Activated CD4-positive, alpha-beta T cell treated with anti-CD3 and anti-CD28 coated beads, Interleukin-2, amount 50 U/mL, for 16 hours (primary cell): ENCODE measurements at places on chromosomes 3 and 15.

- no peak for DNase-seq
Observed at GRCh38 chr15:98151096-98151495, 190.6 kb downstream of the ARRDC4 start.

GRCh38 chr15:89395996-89396395, 61.4 kb upstream of the POLG start:
- no peak for DNase-seq

- no peak for DNase-seq
Observed at GRCh38 chr3:181555681-181556080, 156.0 kb upstream of the SOX2 start.

DNA sequence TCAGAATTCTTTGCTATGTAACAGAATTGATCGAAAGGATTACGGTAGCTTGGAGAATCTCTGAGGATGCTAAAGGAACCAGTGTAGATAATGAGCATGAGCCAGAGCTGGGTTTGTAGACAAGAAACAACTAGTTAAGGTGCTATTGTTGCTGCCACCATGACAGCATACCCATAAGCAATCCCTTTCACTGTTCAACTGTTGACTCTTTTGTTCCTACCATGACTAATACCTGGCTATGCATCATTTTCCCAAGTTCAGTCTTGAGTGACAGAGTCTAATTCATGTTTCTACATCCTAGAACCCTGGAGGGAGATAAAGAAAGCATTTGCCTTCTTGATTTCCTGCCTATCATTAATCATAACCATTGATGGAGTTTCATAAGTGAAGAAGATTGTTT, 600.3 kb downstream of the OTOL1 start:
- DNase-seq: no peak

GRCh38 chr3:195613468-195614069, 29.8 kb upstream of the APOD start:
- no peak for DNase-seq

- no peak for DNase-seq
Observed at GRCh38 chr3:108183181-108183580, 39.0 kb downstream of the IFT57 start.

DNA sequence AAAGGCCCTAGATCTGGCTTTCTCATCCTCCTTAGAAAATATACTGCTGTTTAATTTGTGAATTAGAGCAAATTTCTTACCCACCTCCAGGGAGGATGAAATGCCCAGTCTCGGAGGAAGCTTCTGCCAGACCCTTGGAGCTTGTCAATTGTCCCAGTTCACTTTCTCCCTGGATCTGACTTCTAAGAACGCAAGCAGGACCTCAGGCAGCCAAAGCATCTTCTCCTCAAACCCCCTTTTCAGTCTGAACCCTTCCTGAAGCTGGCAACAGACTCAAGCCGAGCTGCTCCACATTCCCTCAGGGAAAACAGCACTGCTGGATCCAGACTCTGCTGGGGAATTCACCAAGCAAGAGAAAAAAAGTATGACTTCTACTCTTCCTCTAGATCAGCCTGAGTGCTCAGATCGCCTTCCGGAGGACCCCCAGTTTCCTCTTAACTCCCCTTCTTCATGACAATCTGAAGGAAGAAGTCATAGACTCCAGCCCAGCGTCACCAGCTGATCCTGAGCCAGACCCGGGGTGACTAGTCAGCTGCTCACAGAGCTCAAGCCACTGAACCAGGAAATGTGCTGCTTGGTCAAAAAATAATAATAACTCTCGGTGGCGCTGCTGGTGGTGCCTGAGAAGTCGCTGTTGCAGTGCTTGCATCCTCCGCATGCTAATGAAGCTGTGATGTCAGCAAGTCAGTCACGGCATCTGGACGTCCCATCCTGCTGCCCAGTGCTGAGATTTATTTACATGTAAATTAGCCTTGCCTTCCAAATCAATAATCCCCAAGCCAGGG, at the start of gene PRICKLE2:
TSS of gene PRICKLE2 (minus strand) at position 641 of the 785 bp plus-strand sequence. CDS start 26,539 bp downstream, outside the sequence.
- no peak for DNase-seq

DNA sequence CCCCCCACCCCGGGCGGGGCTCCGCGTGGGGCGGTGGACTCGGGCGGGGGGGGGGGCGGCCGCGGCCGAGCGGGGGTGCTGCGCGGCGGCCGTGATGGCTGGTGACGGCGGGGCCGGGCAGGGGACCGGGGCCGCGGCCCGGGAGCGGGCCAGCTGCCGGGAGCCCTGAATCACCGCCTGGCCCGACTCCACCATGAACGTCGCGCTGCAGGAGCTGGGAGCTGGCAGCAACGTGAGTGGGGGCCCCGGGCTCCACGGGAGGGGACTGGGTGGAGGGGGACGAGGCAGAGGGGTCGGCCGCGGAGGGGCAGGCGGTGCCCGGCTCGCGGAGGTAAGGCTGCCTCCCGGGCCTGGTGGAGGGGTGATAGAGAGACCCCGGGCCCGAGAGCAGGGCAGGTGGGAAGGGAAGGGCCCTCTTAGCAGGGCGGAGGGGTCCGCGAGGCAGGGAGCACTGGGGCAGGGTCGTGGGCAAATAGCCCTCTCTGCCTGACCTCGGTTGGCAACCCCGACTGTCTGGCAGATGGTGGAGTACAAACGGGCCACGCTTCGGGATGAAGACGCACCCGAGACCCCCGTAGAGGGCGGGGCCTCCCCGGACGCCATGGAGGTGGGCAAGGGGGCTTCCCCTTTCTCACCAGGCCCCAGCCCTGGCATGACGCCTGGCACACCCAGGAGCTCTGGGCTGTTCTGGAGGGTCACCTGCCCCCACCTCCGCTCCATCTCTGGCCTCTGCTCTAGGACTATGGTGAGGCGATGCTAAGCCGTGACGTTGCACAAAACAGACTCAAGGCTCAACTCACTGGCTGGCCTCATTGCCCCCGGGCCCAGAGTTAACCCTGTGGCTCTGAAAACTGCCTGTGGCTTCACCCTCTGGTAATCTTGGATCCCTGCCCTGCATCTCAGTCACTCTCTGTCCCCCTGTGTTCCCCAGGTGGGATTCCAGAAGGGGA, at the start of gene ECE2:
TSS of gene ECE2 (plus strand) at position 62 of the 950 bp plus-strand sequence. CDS start at position 194, 132 bp downstream.
- DNase-seq: no peak

DNA sequence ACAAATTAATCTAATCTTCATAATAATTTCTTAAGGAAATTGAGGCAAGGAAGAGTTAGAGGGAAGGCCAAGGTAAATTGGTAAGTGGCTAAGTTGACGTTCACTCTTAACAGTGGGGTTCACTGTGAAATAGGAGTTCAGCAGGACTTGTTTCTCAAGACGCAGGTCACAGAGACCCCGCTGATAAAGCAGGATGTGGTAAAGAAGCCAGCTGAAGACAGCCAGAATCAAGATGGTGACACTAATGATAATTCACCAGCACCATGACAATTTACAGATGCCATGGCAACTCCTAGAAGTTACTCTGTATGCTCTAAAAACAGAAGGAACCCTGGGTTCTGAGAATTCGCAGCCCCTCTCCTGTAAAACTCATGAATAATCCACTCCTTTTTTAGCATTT, 100.1 kb upstream of the CTDSPL start:
- DNase-seq: no peak

DNA sequence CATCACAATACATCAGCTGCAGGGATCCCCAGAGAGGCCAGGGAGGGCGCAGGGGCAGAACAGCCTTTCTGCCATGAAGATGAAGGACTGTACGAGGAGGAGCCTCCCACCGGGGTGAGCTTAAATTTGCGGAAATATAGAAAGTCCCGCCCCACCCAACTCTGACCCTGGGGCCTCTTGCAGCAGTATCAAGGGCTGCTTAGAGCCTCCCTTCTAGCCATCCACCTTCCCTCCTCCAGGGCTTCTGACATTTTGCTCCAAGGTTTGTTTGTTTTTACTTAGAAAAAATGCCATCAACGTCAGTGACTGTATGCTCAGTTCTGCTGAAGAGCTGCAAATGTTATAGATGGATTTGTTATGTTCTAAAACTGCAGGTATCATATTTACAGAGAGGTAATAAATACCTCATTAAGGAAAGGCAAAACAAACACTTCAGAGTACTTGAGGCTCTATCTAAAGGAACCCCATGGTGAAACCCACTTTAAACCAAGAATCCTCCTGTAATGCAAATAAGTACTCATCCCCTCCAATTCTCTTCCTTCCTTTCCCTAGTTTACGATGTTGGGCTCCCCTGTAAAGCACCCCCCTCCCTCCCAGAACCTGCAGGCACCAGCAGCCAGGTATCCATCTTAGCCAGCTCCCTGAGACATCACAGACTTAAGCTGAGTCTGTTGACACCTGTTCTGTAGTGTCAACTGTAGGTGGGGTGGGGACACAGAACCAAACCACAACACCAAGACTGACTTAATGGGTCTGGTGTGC, 30.5 kb downstream of the RFTN1 start:
- DNase-seq: no peak

DNA sequence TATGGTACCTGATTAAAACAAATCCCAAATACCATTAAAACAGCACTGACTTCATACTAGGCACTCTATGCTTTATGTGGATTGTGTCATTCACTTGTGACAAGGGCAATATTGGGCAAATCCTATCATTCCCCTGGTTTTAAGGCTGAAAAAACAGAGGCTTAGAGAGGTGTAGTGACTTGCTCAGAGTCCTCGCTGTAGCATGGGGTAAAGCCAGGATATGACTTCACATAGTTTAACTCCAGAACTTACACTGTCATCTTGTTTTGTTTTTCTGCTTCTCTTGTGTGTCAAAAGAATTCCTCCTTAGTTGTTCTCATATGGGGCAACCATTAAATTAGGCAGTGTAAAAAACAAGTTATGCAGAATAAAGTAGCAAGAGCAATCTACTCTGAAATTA, 40.3 kb upstream of the ICE2 start:
- no peak for DNase-seq

DNA sequence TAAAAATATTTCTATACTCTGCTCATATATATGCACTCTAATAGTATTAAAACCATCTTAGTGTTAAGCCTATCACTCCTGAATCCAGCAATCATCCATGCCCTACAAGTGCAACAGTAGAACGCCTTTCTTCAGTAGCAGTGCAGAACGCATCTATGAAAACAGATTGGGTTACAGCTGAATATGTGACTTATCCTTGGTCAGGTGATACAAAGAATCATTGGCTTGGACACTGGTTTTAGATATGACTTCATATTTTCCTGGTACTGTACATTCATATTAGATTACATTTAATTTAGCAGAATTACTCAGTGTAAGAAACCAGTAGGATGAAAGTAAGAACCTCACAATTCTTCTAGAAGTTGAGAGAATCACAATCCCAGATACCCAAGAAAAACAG, 43.3 kb downstream of the ZNF106 start:
- DNase-seq: no peak

- DNase-seq: no peak
Observed at GRCh38 chr3:128315313-128315712, 151.4 kb downstream of the DNAJB8 start.

GRCh38 chr3:148950806-148951205, 40.5 kb upstream of the GYG1 start:
- no peak for DNase-seq

DNA sequence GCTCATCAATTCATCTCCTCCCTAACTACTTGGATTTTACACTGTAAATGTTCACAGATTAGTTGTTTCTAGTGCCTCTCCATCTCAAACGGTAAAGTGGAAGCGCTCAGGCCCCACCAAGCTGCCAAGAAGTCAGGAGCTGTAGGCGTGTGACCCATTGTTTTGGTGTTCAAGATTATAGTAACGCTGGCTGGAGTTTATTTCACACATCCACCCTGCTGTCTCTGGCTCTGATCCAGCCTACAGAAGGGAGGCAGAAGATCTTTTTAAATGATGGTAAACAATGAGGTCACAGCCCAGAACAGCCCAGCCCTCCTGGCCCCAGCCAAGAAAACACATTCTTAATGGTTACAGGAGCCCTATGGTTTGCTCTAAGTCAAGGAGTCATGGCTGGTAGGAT, 25.7 kb upstream of the GALNT15 start:
- no peak for DNase-seq

DNA sequence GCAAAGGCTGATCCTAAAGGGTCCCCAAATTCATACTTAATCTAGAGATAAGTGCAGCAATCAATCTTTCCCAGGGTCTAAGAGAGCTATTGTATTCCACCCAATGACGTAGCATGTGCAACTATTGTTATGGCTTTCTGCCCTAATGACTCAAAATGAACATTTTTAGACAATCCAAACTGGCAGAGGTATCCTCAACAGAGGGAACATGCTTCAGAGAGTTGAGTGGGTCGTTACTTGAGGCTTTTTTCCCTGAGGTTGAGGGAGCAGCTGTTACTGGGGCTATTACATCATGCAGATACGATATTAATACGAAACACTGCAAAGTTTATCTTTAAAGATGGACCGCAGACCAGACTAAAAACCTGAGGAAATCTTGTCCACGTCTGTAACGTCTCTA, 278.3 kb upstream of the WNT5A start:
- DNase-seq: no peak

DNA sequence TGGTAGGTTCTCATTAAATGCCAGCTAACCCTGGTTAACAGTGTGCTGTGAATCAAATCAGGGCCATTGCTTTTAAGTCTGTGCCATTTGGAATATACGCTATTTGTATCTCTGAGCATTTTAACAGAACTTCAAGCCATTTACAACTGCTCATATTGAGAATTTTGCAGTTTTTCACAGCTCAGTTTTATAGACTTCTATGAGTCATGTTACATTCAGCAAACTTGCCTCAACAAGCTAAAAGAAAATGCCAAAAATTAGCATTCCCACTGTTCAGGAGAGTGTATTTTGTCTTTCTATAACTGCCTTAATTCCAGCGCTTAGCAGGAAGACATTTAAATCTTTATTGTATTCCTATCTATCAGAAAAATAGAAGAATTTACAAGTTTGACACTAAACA, 196.4 kb downstream of the GBE1 start:
- DNase-seq: no peak

GRCh38 chr3:160885791-160886286, 129.8 kb downstream of the PPM1L start:
- DNase-seq: no peak

DNA sequence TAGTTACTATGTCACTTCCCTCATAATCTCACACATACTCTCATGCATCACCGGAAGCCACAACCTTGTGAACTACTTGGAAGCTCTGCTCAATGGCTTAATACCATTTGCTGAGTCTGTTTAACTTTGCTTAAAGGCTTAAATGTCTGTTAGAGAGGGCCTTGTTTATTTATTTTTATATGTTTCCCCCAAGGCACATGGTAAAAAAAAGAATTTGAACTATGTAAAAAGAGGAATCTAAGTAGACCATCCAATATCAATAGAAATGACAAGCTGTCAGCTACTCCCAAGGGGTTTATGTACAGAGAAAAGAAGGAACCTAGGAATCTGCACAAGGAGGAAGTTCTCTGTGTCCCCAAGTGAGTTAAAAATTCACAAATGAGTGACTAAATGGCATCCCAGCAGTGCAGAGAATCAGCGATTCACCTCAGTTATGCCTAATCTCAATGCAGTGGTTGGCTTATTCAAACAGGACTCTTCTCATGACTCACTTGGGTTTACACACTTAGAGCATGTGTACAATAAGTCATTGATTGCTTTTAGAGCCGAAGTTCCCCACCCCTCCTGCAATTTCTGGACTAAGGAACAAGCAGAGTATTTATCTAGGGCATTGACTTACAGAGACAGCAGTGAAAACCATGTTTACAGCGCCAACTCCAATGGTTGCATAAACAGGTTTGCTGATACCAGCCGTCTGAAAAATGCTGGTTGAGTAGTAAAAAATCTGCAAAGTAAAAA, 24.4 kb downstream of the SLC2A2 start:
- DNase-seq: peak; percentile 23

- no peak for DNase-seq
Observed at GRCh38 chr3:46693892-46694226, 380 bp upstream of the ALS2CL start.

- DNase-seq: peak; percentile 69
Observed at GRCh38 chr3:195907934-195908693, at the start of gene TNK2. TSS of gene TNK2 (minus strand) at chr3:195908551. CDS start at chr3:195888588, 19,963 bp downstream.

- DNase-seq: no peak
Observed at GRCh38 chr3:14210843-14211594, 32.4 kb downstream of the LSM3 start.
